ENCODE measurements at places on chromosomes 6 and 20.

GRCh38 chr6:47277702-47278101, 32.0 kb downstream of the TNFRSF21 start:
- no peak for DNase-seq

DNA sequence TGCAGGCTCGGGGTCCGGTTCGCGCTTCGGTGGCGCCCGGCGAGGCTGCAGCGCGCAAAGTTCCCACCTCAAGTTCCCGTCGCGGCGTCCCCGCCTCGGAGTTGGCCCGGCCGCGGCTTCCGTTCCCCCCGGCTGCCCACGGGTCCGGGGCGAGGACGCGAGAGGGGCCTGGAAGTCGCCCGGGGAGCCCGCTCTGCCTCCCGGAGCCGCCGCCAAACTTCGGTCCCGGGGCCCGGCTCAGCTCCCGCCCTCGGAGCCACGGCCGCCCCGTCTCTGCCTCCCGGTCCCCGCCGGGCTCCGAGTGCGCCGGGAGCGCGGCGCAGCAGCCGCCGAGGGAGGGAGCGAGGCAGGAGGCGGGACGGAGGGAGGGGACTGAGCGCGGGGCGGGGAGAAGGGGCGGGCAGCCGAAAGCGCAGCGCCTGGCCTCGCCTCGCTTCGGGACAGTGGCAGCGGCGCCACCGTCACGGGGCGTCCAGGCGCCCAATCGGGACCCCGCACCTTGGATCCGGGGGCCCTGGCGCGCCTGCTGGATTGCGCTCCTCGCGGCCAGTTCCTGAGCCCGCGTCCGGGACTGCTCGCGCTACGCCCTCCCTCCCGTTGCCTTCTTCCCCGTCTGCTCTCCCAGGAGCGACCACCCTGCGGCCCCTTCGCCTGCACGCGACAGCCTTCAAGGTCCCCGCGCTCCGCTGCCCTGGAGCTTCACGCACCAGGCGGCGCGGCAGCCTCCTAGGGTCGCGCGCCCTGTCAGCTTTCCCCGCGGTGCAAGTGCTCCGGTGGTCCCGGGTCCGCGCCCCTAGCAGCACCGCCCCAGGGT, at the start of gene KCNG1:
Gene KCNG1 (minus strand): TSS at position 305 of the 814 bp plus-strand sequence. CDS start 12,769 bp downstream, outside the sequence.
- peak; percentile 64 for DNase-seq

GRCh38 chr6:30684386-30685156, 1.9 kb downstream of the PPP1R18 start:
- DNase-seq: no peak

DNA sequence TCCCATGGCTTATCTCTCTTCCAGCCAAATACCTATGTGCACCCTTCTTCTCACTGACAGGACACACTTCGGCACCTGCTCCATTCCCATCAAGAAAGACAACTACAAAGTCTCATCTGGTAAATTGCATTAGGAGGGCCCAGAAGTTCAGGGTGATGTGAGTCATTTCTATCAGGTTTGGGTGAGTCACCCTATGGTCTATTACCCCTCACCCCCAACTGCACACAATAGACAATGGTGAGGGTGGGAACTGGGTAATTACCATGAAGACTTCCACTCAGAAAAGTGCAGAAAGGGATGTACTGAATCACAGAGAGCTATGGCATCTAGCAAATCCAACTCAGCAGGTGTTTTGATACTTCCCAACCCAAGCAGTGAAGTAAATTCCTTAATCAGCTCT, 54.8 kb downstream of the OPN5 start:
- no peak for DNase-seq

- DNase-seq: no peak
Observed at GRCh38 chr20:53750827-53751619, 157.4 kb upstream of the ZNF217 start.

DNA sequence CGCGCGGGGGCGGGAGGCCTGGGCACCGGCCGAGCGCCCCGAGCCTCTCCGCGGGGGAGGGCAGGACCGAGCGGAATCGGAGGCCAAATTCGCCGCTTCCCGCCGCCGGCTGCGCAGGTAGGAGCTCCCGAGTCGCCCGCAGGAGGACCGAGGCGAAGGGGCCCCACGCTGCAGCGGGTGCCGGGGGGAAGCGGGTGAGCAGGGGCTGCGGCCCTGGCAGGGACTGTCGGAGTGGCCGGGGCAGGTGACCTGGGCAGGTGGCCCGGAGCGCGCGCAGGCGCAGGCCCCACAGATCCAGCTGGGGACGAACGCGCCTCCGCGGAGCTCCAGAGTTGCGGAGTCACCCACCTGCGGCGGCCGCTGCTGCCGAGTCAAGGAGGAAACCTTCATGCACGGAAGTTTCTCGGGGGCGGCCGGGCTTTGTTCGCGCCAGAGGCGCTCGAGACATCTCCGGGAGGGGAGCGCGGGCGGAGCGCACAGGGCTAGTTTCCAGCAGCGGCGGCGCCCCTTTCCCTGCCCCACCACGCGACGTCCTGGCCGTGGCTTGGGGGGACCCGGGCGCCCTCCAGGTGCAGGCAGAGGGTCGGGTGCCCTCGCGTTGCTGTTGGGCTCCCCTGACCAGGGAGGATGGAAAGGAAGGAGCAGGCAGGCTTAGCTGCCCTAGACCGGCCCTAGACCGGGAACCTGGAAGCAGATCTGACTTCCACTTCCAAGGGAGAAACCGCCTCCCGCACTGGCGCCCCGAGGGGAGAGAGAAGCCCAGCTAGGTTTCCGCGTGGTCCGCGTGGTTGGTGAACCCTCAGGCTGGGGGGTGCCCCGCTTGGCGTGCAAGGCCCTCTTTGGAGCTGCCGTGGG, 590 bp downstream of the SLCO4A1 start:
- no peak for DNase-seq

GRCh38 chr6:168387426-168387825, 53.6 kb upstream of the SMOC2 start:
- no peak for DNase-seq

DNA sequence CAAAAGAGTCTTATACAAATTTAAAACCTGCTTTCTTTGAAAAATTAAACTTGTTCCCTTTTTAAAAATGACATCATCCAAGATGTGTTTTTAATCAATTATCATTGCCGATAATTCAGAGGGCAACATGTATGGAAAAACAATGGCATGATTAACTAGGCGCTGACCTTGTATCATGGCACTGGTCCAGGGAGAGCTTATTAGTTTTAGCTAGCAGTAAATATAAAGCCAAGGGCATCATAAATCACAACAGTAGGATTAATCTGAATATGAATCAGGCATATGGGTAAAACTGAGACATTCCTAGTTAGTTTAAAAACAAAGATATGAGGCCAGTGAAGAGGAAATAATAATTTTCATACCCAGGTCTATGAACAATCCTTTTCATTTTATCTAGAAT, 374.0 kb downstream of the HDGFL1 start:
- DNase-seq: no peak

Measured in right lung (tissue), 10 donors.